ENCODE measurements at places on chromosomes 3 and 15.

GRCh38 chr15:95990833-95991232 is 339.7 kb upstream of the NR2F2 start:
- DNase-seq = no peak

GRCh38 chr3:158106766-158107471 is 699 bp upstream of the SHOX2 start:
- peak; percentile 23 for DNase-seq

GRCh38 chr3:11168881-11169805 is 14.8 kb downstream of the HRH1 start:
- DNase-seq = no peak

DNA sequence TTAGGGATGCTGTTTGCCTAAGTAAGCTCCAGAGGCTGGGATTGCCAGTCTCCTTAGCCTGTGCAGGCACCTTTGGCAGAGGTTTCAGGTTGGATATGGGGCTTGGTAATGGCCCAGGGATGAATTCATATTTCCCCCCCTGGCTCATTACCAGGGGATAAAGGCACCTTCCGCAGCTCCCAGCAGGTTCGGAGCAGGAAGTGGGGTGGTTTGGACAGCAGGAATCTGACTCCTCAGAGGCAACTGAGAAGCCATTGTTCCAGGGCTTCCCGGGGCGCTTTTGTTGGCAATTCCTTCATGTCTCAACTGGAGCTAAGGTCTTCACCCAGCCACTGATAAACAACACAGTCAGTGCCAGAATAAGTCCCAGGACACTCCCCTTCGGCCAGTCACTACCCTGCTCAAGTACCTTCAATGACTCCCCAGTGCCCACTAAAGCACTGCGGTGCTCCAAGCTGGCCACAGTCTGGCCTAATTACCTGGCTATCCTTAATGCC is 85.3 kb upstream of the SLC6A6 start:
- DNase-seq = no peak

- no peak for DNase-seq
These were observed 1.2 kb downstream of the MLF1 start for GRCh38 chr3:158571969-158572765.
